Fibroblast of villous mesenchyme (primary cell): ENCODE measurements at places on chromosomes 7 and 10. TPM values are rescaled to one million over a fixed set of nuclear protein-coding genes. Genes with fewer than 3 reads are reported as not detected.

GRCh38 chr7:101553771-101554445, 75.2 kb downstream of the MYL10 start:
- no peak for DNase-seq

GRCh38 chr7:121519548-121520521, 123.7 kb upstream of the FAM3C start:
- DNase-seq, result peak; percentile 20

- peak; percentile 59 for DNase-seq
Measured at GRCh38 chr7:116342125-116342524, 131.8 kb downstream of the TES start.

DNA sequence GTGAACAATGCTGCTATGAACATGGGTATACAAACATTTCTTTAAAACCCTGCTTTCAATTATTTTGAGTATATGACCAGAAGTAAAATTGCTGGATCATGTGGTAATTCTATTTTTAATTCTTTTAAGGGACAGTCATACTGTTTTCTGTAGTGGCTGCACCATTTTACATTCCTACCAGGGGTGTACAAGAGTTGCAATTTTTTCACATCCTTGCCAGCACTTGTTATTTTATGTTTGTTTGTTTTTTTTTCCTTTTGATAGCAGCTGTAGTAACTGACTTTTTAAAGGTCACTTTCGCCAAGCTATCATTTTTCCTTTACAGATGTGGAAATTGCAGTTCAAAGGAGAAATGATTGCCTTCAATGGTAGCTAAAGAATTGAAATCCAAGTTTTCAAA, 99.5 kb downstream of the GPR85 start:
- no peak for DNase-seq

DNA sequence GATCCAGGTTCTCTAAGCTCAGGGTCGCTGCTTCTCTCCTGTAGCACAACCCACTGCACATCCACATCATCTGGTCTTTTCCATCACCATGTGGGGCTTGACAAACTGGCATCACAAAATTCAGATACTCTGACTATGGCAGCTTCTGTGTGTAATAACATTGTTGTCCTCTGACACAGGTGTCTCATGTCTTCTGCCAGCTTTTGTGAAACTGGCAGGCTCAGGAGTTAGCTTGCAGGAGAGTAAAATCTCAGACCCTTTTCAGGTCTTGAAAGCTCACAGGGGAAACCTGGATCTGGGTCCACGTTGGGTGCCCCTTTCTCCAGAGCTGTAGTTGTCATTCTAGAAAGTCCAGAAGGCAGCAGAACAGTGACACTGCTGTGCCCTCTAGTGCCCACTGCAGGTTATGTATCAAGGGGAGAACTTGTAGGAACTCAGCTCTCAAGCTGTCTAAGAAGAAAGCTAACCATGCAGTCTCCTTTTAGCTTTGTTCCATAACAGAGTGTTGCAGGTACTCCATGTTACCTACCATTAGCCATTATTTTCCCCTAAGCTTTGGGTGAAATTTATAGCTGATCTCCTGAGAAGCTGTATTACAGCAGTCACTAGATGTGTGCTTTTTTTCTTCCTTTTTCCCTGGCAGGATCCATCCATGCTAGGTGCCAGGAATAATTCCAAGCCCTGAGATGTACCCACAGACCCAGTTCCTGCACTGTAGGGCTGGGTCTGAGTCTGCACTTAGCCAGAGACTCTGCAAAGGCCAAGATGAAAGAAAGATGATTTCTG, 102.7 kb downstream of the ZNF248 start:
- DNase-seq, result peak; percentile 18

Gene RAB18
- total RNA-seq, result 44.1 and 61.7 TPM in 2 replicates

Gene ANXA8L1
- total RNA-seq, result 4.3 and 9.0 TPM in 2 replicates

GRCh38 chr7:4010923-4011656, 671.0 kb upstream of the FOXK1 start:
- DNase-seq, result no peak

- DNase-seq, result no peak
Measured at GRCh38 chr7:33196221-33196620, 66.9 kb downstream of the BBS9 start.

GRCh38 chr10:70932392-70933196, 44.2 kb upstream of the PCBD1 start:
- DNase-seq, result peak; percentile 67

GRCh38 chr7:127258111-127258510, 5.4 kb upstream of the GRM8 start:
- no peak for DNase-seq

Gene RSPH10B2
- 0.32 and 0.43 TPM in 2 replicates for total RNA-seq

DNA sequence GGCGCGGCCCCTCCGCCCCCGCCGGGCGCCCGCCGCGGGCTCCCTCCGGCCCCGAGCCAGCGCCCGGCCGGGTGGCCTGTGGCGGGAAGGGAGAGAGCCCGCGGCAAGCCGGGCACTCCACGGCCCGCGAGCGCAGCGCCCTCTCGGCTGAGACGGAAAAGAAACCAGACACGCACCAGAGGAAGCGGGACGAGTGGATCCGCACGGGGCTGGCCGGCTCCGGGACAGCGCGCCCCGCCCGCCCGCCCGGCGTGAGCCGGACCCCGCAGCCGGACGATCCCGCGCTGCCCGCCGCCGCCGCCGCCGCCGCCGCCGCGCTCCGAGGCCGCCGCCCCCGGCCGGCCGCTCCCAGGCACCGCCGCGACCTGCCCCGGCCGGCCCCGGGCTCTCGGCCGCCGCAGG, 300 bp downstream of the ARHGAP21 start:
- DNase-seq, result peak; percentile 42

- no peak for DNase-seq
Measured at GRCh38 chr10:35559416-35559815, 45.7 kb upstream of the GJD4 start.

GRCh38 chr10:132477066-132477397, 60.6 kb upstream of the INPP5A start:
- no peak for DNase-seq

DNA sequence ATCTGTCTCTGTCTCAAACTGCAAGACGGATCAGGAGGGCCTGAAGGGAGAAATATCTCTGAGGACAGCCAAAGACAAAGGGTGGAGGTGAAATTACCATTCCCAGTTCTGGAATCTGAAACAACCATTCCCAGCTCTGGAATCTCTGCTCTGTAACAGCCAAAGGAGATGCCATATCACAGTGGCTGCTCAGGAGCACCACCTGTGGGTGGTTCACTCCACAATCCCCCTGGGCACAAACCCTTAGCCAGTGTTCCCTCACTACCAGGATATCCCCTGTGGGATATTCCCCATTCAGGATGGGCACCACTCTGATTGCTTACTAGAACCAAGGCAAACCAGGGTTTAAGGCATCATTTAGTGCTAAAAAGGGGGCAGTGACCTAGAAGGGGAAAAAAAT, 199.0 kb downstream of the HTR7 start:
- DNase-seq, result no peak
